ENCODE measurements at places on chromosomes 3 and 15.

DNA sequence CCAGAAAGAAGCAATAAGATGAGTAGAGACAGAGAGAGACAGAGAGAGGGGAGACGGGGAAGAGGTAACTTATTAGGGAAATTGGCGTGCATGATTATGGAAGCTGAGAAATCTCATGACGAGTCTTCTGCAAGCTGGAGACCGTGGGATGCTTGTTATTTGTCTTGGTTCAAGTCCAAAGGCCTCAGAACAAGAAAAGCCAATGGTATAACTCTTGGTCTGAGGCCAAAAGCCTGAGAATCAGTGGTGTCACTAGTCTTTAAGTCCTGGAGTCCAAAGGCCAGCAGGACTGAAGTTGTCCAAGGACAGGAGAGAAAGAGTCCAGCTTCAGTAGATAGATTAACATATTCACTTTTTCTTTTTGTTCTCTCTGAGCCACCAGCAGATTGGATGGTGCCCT is 613.6 kb downstream of the CADM2 start:
- DNase-seq: no peak

DNA sequence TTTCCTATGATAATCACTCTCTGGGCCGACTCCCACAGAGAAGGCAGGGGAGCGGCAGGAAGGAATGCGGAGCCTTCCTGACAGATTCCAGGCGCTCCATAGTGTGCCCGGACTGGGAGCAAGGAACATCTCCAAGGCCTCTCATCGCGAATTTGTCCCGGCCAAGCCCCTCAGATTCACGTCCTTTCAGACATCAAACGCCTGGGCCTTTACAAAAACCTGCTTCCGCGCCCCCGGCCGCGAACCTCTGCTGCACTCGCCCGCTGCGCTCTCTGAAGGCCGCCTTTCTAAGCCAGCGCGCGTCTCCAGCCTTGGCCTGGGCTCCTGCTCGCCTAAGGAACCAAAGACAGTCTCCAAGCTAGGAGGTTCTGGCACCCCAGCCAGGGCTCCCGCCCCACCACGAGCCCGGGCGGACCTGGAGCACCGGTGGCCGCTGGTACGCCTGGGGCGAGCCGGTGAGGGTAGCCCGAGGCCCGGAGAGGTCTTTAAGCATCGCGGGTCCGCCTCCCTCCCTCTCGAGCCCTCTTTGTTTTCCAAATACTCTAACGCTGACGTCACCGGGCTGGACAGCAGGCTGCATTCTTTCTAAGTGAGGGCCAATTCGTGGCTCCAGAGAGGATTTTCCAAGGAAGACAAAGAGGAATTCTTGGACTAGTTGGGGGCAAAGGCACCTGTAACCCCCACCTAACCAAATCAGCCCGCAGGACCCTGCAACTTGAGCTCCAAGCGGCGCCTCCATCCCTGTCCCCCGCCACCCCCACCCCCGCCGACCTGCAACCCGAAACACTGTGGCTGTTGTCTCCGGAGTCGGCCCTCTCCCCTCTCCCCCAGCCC is 759 bp downstream of the AMOTL2 start:
- no peak for DNase-seq

DNA sequence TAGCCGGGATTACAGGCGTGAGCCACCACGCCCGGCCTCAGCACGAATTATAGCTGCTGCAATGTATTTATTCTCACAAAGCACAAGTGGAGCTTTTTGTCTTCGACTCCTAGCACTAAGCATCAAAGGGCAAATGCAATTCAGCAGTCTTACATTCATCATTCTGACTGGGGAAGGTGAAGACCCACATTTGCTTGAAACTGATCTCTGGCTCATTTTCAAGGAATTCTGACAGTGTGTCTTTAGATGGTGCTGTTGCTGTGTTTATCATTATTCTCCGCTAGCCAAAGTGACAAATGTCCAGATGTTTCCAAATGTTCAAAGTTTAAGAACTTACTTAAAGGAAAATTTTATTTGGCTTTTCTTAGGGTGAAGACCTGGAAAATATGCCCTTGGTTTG is 55.9 kb downstream of the SGO1 start:
- DNase-seq: no peak

DNA sequence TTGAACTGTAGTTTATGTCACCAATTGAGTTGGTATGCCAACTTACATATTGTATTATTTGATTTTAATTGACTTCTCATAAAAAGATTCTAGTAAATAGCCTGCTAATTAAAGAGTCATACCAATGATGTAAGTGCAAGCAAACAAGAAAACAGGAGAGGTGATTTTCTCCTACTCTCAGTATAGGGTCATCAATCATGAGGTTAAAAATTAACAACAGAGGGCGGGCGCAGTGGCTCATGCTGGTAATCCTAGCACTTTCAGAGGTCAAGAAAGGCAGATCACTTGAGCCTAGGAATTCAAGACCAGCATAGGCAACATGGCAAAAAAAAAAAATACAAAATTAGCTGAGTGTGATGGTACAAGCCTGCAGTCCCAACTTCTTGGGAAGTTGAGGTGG is 108.7 kb downstream of the MYO9A start:
- no peak for DNase-seq

DNA sequence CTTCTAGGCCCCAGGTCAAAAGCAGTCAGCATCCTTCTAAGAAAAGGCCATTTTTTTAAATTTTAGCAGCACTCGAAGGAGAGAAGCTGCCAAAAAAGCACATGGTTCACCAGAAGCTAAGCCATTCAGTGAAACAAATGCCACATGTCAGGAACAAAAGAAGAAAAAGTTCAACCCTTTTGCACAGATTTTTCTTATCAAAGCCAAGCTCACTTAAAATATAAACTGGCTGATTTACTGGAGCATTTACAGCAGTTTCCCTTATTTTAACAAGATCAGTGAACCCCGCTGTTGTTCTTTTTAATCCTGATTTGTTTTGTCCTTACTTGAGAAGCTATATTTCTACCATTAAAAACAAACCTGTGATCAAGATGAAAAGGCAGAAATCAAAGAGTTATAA is 46.5 kb upstream of the SYNPR start:
- DNase-seq: no peak

DNA sequence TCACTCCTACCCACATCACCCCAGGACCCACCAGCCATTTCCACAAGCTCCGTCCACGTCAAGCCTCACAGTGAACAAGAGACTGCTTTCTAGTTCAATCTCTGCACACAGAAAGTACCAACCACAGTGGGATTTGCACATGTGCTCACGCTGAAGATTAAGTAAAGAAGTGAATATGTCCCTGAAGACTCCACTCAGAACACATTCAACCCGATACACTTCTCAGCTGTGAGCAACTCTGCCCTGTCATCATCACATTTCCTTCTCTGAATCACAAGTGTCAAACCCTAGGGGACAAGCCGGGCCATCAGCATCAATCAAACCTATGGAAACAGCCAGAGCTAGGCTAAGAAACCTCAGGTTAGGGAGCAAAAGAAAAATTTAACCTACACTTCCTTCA is 1.9 kb downstream of the STIMATE start:
- DNase-seq: no peak

DNA sequence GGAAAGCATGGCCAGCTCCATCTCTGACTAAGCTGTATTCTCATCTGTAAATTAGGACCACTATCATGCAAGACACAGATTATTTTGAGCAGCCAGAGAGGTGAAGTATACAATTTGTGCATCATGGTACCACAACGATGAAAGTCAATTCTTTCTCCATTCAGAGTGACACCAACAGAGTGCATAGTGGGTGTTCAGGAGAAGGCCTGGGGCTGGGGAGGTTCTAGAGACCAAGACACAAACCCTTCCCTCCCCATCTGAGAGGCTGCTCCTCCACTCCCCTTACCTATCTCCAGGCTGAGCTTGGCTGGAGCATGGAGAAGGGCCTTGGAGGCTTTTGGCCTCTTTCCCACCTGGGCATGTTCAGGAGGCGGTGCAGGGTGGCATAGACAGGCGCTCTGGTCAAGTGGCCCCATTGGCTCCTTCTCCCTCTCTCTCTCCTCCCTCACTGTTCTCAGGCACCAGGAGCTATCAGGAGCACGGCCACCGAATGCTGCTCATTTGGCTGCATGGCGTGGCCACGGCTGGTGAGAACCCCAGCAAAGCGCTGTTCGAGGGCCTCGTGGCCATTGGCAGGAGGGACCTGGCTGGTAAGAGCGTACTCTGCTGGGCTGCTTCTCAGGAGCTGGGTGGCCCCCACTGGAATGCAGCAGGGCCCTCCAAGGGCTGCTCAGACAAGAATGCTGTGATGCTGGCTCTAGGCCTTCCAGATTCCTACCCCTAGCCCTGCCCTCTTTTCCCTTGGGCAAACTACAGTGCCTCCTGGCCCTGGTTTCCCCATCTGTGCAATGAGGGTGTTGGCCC is 37.9 kb downstream of the ANKDD1A start:
- no peak for DNase-seq

Measured in activated naive CD8-positive, alpha-beta T cell treated with anti-CD3 and anti-CD28 coated beads, Interleukin-2, amount 50 U/mL, for 16 hours (primary cell).